ENCODE measurements at places on chromosomes 5 and 9.

GRCh38 chr5:134328619-134329018, 38.4 kb downstream of the CDKL3 start:
- DNase-seq: no peak

DNA sequence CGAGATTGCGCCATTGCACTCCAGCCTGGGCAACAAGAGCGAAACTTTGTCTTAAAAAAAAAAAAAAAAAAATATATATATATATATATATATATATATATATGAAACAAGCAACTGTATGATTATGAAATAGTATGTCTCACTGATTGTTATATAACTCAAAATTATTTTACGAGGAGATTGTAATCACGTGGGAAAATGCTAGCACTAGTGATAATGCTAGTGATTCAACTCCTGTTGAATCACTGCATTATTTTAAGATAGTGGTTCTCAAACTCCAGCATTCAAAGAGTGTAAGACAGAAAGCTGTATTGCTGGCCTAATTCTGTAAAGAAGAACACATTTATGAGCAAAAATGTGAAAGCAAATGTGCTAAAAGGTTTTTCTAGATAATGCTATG, 12.4 kb upstream of the PTPN3 start:
- DNase-seq: no peak

GRCh38 chr9:135255033-135255840, 167.8 kb downstream of the OLFM1 start:
- no peak for DNase-seq

DNA sequence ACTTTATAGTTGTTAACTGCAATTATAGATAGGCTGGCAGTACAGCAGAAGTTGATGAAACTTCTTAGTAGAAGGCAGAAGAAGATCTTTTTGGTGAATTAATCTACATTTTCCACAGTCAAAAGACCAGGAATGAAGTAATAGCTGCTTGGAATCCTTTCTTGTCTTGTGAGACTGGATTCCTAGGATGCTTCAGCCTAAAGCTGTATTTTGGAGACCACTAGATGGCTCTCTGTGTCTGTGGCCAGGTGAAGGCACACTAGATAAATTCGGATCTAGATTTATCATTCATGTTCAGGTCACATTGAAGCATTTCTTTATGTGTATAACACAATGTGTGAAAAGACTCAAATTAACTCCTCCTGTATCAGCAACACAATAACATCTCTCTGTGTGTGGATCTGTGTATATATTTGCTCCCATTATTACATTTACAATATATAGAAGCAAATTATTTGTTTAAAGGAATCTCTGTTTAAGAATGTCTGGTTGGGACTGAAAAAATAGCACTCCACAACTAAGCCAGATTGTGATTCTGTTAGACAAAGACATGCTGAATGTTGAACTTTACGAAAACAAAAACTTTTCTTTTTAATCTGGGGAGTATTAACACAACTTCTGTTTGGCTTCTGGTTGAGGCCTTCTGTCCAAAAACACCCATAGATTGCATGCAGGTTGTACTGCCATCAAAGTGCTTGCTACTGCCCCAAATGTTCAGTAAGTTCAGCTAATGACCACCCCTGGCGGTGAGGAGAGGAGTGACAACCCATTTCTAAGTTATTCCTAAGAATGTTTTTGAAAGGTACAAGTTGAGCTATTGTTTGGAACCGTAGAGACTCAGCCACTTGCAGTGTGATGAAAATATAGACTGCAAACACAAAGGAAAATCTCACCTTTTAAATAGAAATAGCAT, 10.6 kb downstream of the GRIN3A start:
- DNase-seq: no peak

DNA sequence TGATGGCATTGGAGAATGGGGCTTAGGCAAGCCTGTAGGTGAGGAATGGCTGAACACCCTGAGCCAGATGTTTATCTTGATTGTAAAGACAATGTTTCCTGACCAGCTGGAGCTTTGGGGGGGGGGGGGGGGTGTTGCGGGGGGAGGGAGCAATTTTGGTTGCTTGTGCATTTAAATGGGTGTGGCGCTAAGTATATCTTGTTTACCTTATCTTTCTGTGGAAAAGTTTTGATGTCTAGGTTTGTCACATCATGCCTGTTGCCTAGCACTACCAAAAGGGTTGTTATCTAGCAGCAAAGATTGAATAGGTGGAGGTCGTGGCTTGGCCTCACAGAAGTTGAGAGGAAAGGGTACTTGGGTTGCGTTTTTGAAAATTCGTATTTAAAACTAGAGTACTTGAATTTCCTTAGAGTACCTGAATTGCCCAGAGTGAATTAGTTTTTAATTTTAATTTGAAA, 1.3 kb downstream of the SMAD5 start:
- DNase-seq: no peak

- DNase-seq: no peak
Observed at GRCh38 chr5:5155617-5156016, 15.5 kb downstream of the ADAMTS16 start.

DNA sequence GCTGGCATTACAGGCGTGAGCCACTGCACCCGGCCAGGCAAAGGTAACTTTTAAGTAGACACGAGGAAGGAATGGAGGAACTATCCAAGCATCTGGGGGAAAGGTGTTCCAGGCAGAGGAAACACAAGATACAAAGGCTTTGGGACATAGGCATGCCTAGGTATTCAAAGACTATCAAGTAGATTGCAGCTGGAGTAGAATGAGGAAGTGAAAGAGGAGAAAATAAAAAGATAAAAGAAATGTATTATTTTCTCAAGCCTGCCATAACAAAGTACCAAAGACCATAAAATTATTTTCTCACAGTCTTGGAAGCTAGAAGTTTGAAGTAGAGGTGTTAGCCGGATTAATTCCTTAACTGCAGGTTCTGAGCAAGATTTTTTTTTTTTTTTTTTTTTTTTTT, 39.9 kb upstream of the GRIN3A start:
- DNase-seq: no peak

DNA sequence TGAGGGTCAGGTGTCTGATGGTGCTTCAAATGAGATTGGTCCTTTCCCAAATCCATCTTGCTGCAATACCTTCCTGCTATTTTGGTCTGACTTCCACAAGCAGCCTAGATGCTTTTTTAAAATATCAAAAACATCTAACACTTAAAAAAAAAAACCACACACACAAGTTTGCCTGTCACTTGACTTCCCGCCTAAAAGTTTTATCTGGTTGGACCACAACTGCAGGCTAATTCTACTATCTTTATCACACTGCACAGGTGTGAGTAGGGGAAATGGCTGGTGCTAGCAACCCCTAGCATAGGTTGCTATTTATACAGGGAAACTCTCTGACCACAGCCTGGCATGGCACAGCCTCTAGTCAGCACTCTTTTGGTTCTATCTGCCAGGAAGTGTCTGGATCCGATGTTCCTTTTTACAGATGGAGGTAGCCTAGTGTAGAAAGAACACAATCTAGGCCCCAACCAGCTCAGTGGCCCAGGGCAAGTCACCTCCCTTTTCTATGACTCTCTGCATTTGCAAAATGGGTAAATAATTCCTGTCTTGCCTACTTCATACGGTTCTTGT, at the start of gene HEMGN:
Gene HEMGN (minus strand): TSS at position 92 of the 564 bp plus-strand sequence. CDS start 36 bp downstream, at position 56.
- DNase-seq: no peak

- no peak for DNase-seq
Observed at GRCh38 chr9:79615038-79615437, 43.3 kb downstream of the TLE4 start.

GRCh38 chr5:148186248-148187003, 16.4 kb upstream of the SPINK6 start:
- no peak for DNase-seq

GRCh38 chr5:172642486-172642885, 1.4 kb downstream of the NEURL1B start:
- DNase-seq: no peak

DNA sequence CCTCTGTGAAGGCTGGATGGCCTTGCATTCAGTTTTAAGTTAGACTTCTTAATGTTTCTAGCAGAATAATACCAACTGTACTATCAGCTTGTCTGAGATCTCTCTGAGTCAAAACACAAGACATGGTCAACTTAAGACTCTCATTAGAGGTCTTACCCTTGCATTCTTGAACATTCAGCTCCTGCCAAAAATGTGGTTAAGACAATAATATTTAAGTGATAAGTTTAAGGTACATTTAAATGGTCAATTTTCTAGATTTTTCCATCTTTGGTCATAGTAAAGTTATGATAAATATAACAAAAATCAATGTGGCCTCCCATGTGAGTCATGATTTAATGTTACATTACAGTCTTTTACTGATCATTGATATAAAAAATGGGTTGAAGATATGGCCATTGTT, 75.0 kb downstream of the NR2F1 start:
- no peak for DNase-seq

DNA sequence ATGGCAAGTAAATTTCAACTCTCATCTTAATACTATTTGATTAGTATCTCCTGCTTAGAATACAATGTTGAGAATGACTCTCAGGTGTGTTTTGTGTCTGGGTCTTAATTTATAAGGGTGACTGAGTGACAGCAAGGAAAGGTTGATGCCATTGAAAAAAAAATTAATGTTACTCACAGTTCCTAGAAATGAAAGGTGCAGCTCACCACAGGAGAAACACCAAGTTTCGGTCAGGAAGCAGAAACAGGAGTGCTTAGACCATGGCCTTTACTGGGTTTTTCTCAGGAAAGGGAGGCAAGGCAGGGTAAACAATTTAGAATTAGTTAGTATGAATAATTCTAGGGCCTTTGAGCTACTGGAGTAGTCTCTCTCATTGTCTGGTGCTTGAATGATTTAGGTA, 159.2 kb upstream of the C9orf72 start:
- DNase-seq: no peak

DNA sequence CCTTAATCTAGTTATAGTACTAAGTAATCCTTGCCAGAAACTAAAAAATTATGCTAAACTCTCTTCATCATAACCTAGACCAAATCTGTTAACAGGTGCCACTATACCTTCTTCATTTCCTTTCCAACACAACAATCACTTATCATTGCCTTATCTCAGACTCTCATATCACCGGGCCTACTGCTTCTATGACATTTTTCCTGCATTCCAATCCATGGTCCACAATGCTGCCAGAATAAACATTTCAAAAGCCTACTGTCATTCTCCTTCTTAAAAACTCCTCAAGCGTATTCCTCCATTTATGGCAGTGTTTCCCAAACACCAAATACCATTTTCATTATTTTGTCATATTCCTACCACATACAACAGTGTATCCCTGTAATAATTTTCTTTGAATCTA, 6.5 kb downstream of the PPP6C start:
- DNase-seq: no peak

- no peak for DNase-seq
Observed at GRCh38 chr5:63794296-63794695, 167.9 kb downstream of the HTR1A start.

DNA sequence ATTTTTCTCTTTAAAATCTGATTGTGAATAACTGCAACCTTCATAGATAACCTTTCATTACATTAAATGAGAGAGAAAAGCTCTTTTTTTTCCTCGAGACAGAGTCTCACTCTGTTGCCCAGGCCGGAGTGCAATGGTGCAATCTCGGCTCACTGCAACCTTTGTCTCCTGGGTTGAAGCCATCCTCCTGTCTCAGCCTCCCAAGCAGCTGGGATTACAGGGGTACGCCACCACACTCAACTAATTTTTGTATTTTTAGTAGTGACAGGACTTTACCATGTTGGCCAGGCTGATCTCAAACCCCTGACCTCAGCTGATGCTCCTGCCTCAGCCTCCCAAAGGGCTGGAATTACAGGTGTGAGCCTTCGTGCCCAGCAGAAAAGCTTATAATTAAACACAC, 69.9 kb upstream of the ERBIN start:
- no peak for DNase-seq

GRCh38 chr5:36669015-36669651, 62.7 kb downstream of the SLC1A3 start:
- no peak for DNase-seq

GRCh38 chr5:160937570-160937969, 85.6 kb upstream of the ATP10B start:
- DNase-seq: no peak

GRCh38 chr5:17206021-17206420, 11.4 kb upstream of the BASP1 start:
- no peak for DNase-seq

DNA sequence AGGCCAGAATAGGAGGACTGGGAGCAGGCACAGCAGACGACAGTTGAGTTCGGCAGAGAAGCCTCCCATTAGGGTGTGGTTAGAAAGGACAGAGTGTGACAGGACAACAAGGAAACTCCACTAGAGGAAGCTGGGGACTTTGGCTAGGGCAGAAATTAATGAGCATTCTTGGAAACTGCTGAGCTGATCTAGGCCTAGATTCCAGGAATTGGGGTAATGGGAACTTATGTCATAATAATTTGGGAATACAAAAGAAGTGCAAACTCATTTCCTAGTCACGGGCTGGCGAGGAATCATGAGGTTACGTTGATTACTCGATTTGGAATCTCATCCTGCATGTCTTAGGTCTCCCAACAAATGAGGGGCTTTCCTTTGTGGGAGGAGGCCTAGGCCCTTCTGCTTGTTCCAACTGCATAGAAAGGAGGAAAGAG, 144.6 kb upstream of the RPS23 start:
- DNase-seq: no peak

- no peak for DNase-seq
Observed at GRCh38 chr9:21758540-21758939, 43.9 kb upstream of the MTAP start.

DNA sequence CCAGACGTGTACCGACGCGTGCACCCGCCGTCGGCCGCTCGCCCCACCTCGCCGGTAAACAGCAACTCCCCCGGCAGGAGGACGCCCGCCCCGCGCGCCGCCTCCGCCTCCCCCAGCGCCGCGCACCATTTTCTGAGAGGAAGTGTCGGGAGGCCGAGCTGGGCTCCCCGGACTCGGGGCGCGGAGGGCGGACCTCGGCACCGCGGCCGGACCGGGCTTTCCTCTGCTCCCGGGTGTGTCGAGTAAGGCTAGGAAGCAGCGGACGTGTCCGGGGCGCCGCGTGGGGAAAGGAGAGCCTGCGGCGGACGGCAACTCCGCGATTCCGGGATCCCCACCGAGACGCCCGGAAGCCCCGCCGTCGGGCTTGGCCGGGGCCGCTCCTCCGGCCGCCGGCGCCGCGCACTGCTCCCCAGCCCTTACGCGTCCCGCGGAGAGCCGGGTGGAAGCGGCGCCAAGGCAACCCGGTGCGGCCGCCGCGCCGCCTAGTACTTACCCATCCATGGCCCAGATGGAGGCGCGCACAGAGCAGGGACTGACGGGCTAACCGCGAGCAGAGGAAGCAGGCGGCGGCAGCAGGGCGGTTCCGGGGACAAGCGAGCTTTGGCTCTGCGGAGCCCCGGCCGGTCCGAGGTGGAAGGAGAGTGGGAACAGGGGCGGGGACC, at the start of gene PTBP3:
Gene PTBP3 (minus strand): TSS at position 643 of the 662 bp plus-strand sequence. CDS start 35,754 bp downstream, outside the sequence.
- peak; percentile 87 for DNase-seq

- DNase-seq: no peak
Observed at GRCh38 chr9:17970277-17970676, 391.4 kb downstream of the SH3GL2 start.

DNA sequence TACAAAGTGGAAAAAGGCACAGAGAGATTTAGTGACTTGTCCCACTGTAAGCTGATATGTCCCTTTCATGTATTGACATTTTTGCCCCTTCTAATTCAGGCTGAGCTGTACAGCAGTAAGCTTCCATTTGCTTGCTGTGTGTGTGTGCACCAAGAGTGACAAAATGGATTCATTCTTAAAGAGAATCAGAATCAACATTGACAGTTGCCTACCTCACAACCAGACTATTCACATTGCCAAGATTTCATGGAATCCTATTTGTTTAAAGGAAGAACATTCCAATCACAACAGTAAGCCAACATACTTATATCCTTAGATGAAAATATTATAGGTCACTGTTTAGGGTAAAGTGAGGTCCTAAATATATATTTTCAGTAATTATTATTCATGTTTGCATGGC, 102.6 kb downstream of the TMEM232 start:
- DNase-seq: no peak
